Cortex of kidney (tissue), 1 donor: ENCODE measurements at places on chromosomes 12 and 14.

DNA sequence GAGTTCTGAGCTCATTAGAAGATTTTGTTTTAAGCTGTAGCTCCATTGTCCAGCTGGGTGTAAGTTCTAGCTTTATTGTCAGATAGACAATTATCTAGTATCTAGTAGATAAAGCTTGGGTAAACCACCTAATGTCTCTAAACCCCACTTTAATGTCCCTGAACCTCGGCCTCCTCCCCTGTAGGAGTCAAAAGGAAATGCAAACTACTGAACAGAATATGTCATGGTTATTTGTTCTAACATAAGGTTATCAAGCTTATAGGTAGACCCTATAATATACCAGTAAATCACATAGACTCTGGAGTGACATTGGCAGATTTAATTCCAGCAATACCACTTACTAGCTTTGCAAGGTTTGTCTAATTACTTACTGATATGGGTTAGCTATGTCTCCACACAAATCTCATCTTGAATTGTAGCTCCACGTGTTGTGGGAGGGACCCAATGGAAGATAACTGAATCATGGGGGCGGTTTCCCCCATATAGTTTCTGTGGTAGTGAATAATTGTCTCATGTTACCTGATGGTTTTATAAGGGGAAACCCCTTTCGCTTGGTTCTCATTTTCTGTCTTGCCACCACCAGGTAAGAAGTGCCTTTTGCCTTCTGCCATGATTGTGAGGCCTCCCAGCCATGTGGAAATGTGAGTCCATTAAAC is 29.4 kb downstream of the BCAT1 start:
- DNase-seq, result no peak

DNA sequence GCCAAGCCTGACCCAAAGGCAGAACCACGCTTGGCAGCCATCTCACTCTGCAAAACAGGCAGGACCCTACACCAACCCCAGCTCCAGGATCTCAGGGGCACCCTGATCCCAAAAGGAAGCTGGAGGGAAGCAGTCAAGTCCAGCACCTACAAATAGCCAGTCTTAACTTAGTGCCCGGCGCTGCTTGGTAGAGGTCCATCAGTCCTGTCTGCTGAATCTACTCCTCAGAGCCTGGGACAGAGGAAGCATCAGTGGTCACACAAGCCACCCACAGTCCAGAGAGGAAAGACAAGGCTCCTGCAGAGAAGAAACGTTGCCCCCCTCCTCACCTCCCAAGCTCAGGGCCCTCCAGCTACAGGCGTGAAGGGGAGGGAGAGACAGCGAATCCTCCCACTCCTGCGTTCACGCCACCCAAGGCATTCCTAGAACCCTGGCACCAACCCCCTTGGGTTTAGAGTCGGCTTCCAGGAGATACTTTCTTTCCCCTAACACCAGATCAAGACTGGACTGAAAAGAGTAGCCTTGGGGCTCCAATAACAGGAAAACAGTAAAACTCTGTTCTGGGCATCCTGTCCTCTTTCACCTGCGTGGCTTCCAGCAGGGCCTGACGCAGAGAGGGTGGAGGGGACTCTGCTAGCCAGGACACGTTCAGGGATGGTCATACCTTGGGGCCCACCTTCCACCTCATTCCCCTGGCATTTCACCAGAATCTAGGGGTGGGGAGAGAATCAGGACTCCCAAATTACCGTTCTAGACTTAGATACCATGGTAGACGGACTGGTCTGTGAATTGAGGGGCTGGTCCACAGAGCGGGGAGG is 1.2 kb downstream of the PXN start:
- no peak for DNase-seq

DNA sequence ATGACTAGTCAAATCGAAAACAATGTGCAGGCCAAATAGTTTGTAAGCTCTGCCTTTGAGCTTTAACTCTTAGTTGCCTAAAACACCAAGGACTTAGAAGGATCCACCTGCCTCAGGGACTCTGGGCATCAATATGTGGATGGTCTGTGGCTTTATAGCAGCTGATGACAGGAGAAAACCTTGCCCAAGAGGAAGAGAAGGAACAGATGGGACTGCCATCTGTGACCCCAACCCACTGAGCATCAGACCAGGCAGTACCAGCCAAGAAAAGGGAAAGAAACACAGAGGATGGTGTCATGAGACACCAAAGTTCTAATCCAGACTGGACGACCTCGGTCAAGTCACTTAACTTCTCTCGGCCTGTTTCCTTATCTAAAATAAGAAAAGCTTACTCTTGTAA is 12.7 kb downstream of the TGFB3 start:
- no peak for DNase-seq

- no peak for DNase-seq
Observed at GRCh38 chr14:65128096-65128495, 25.8 kb upstream of the MAX start.

- no peak for DNase-seq
Observed at GRCh38 chr12:51028126-51028812, 2.1 kb upstream of the SLC11A2 start.
